ENCODE measurements at places on chromosomes 2 and 18.

- no peak for DNase-seq
Observed at GRCh38 chr2:85265304-85265703, 62.5 kb downstream of the TGOLN2 start.

GRCh38 chr18:79545255-79545654 lies 134.3 kb upstream of the CTDP1 start:
- no peak for DNase-seq

DNA sequence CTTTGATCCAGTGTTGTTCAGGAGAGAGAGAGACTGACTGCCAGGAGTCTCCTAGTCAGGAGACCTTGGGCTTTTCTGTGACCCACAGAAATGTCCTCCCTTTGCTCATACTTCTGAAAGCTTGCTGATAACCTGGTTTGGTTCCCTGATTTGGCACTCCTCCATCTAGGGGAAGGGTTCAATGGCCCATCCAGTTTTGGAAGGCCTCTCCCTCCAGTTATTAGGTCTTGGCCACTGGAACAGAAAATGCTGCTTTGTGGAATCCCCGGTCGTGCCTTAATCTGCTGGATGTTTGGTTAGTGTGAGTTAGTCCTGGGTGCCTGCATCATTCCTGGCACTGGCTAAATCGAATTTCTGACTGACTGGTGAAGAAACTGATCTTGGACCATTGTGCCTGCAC lies 35.7 kb downstream of the KDM3A start:
- DNase-seq, result no peak

- DNase-seq, result no peak
Observed at GRCh38 chr2:31324016-31324633, 90.2 kb downstream of the EHD3 start.

GRCh38 chr18:39455285-39455684 lies 1889.7 kb upstream of the CELF4 start:
- peak; percentile 74 for DNase-seq

GRCh38 chr18:12306752-12307700 lies 1.0 kb upstream of the TUBB6 start:
- peak; percentile 77 for DNase-seq

DNA sequence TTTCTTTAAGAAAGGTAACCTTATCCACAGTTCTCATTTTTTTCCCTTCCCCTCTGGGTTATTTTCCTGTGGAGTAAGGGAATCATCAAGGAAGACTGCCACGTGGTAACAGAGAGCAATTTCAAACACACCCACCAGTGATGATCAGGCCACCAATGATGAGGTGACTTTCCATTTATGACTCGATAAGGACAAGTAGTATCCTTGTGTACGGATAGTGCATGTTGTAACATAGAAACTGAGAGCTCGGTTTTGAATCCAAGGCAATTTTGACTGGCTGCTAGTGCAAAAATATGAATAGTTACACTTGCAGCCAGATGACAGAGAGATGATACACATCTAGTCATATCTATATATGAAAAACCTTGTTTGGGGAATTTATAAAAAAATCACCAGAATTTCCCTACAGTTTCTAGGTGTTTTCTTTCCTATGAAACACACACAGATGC lies 143.6 kb upstream of the TCF4 start:
- no peak for DNase-seq

- DNase-seq, result no peak
Observed at GRCh38 chr2:73979021-73979420, 5.7 kb upstream of the TET3 start.

DNA sequence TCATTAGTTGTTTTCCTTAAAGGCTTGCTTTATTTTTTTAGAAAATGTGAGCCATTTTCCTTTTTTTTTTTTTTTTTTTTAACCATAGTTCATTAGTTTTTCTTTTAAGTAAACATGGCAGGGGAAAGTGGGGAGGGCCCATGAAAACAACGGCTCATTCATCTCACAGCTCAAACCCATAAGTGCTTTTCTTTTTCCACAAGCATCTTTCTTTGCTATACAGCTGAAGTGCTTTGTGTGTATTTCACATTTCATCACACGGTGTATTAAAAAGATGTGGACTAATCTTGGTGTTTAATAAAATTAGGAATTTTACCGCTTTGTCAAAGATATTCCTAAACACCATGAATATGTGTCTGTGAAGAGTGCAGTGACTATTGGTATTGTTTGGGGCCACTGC lies 41.6 kb downstream of the RHBDD1 start:
- no peak for DNase-seq

DNA sequence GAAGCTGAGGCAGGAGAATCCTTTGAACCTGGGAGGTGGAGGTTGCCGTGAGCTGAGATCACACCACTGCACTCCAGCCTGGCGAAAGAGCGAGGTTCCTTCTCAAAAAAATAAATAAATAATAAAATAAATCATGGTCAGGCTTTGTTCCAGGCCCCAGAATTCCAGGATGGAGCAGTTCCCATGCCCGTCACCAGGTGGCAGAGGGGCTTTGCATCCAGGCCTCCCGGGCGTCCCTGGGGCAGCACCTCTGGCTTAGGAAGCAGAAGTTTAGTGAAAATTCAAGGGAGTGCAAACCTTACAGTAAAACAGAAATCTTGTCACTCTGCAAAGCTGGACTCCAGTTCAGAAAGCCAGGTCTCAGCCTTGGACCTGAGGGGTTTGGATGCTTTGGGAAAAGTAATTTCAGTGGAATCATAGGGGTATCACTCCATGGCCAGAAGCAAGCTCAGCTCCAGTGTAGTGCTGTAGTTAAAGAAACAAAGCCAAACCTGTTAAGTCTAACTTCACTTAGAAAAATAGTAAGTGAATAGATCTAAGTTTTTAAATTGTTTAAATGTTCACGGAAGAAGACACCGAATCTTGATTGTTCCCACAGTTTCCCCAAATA lies 512.7 kb downstream of the CMPK2 start:
- DNase-seq, result no peak

GRCh38 chr18:78240627-78241252 lies 738.9 kb upstream of the SALL3 start:
- DNase-seq, result no peak

GRCh38 chr2:162123806-162124758 lies 28.0 kb downstream of the GCG start:
- DNase-seq, result peak; percentile 38

DNA sequence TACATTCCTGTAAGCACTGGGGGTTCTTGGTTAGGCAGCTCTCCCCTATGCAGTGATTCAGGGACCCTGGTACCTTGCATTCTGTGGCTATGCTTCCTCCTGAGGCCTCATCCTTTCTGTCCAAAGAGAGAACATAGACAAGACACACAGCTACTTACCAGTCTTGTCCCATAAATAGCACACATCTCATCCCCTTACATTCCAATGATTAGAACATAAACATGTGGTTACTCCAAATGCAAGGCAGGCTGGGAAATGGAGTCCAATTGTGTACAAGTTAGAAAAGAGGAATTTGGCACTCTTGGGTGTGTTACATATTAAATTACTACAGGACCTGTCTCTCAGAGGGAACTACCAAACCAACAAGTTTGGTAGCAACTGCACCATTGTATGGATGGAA lies 171.3 kb downstream of the ARHGAP15 start:
- peak; percentile 7 for DNase-seq

DNA sequence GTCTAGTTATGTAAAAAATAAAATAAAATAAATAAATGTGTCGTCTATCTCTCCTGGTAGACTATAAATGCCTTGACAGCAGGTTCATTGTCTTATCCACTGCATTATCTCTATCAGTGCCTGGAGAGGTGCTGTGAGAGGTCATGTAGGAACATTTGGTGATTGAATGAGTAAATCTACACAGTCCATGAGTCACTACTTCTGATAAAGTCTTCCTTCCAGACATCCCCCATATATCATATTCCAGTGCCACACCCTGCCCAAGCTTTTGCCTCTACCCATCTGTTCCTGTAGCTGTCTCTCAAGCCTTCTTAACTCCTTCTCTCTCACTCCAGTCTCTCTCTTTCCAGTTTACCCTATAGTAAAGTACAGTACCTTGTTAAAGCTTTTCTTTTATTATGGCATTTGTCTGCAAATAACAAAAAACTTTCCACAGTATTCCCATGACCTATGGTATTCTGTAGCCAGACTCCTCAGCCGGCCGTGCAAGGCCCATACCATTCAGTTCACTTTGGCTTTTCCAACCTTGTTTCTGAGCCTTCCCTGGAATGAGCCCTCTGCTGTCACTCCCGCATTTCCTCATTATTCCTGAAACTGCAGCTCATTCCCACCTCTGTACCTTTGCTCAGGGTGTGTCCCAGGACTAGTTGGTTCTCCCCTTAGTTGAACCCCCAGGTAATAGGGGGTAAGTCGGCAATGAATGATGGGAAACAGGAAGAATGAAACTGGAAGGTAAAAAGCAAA lies 37.5 kb downstream of the ANXA4 start:
- peak; percentile 59 for DNase-seq

DNA sequence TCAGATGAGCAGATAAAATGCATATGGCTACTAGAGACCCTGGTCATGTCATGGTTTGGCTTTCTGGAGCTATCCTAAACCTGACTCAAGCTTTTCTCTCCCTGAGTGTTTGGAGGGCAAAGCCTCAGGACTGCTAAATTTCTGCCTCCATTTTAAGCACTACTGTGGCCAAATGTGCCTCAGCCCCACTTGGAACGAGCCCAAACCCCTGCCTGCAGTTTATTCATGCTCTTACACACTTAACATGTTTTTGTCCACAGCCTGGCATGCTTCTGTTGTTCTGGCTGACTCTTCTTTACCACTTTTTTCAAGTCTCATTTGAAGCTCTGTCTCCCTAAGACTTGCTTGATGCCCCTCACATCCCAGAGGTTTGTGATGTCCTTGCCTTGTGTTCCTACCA lies 24.7 kb downstream of the MGAT5 start:
- DNase-seq, result no peak

GRCh38 chr2:142025394-142025793 lies 105.4 kb downstream of the LRP1B start:
- DNase-seq, result no peak

- DNase-seq, result no peak
Observed at GRCh38 chr2:59706729-59707128, 846.7 kb downstream of the BCL11A start.

DNA sequence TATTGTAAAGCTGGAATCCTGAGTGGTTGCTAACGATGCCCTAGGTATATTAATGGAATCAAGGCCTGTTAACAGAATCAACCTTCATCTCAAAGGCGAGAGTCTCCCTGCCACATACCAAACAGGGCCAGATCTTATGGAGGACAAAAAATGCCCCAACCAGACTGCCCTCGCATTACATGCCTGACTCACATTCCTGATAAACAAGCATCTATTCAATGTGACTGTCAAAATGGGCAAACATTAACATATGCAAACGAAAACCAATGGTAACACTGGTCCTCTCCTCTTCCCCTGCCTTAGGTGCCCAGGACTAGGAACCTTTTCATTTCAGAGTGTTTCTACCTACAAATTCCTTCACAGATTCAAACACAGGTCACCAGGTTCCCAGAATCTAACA lies 83.4 kb downstream of the COL6A3 start:
- DNase-seq, result no peak

- DNase-seq, result peak; percentile 94
Observed at GRCh38 chr2:214069254-214069653, 341.6 kb upstream of the VWC2L start.

- DNase-seq, result no peak
Observed at GRCh38 chr18:61402726-61403125, 69.5 kb downstream of the CDH20 start.

- no peak for DNase-seq
Observed at GRCh38 chr2:106800976-106801655, 84.9 kb downstream of the ST6GAL2 start.

DNA sequence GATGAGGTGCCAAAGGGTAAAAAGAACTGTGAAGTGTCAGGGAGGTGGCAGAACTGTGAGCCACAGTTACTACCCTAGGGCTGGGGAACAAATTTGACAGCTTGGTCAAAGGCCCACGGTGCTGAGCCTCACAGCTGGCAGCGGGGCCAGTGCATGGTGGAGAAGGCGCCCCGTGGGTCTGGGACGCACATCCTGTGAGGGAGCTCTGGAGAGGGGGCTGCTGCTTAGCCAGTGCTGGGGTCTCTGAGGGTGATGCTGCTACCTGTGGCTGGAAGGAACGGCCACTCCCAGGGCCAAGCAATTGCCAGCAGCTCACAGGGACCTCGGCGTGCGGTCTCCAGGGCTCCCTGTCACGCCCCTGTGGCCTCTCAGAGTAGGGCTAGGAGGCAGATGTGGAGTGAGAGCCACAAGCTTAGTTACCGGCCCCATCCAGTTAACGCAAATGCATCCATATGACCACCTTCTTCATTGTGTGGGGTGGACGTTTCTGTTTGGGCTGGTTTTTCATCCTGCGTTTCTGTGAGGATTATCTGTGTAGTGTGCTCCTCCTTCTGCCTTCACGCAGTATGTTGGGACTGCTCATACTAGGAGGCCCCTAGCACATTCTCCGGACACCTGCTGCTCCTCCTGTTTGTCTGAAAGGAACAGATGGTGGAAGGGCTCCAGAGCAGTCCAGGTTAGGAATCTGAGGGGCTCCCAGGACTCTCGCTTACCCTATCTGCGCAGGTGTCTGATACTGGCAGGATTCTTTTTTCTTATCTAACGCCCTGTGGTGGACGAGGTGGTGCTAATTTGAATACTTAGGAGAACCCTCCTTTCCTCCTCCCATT lies 26.0 kb downstream of the STK25 start:
- no peak for DNase-seq

DNA sequence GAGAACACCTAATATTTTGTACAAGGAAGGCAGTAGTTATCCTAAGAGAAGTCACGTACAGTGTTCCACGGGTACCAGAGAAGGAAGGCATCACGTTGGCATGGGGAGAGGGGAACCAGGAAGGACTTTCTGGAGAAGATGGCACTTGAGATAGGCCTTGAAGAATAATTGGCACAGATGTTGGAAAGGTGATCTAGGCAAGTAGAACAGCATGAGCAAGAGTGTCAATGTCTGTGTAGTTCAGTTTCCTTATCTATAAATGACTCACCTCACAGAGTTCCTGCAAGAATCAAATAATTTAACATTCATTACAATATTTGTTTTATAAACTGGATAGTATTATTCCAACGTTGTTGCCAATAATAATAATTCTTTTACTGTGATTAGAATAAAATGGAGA lies 48.3 kb upstream of the BZW1 start:
- no peak for DNase-seq

GRCh38 chr2:118356051-118356450 lies 267.8 kb downstream of the INSIG2 start:
- DNase-seq, result no peak

- DNase-seq, result peak; percentile 89
Observed at GRCh38 chr2:152558158-152558984, 158.9 kb downstream of the PRPF40A start.

GRCh38 chr2:60439219-60439974 lies 114.1 kb downstream of the BCL11A start:
- no peak for DNase-seq

DNA sequence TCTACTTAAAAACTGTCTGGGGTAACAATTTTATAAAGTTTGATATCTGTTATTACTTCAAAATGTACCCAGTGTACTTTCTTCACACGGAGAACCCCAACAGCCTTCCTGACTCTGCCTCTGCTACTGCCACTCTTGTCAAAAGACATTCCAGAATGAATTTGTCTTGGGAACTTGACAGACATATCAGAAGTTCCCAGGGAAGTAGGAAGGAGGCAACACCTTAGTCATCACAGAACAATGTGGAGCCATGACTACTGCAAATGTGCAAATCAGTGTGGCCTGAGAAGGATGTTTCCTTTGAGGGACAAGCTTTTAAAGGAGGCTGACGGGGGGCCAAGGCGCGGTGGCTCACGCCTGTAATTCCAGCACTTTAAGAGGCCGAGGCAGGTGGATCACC lies 133.8 kb upstream of the RNF152 start:
- peak; percentile 46 for DNase-seq

All from HCEC 1CT (cell line).